ENCODE measurements at places on chromosomes 7 and 10.

DNA sequence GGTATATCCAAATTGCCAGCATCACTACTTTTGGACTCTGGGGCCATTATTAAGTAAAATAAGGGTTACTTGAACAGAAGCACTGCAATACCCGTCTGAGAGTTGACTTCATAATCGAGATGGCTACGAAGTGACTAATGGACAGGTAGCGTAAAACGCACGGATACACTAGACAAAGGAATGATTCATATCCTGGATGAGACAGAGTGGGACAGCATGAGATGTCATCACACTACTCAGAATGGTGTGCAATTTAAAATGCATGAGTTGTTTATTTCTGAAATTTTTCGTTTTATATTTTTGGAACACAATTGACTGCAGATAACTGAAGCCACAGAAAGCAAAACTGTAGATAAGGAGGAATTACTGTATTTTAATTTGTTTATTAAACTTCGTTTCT, 421.5 kb upstream of the LRGUK start:
- no peak for DNase-seq

DNA sequence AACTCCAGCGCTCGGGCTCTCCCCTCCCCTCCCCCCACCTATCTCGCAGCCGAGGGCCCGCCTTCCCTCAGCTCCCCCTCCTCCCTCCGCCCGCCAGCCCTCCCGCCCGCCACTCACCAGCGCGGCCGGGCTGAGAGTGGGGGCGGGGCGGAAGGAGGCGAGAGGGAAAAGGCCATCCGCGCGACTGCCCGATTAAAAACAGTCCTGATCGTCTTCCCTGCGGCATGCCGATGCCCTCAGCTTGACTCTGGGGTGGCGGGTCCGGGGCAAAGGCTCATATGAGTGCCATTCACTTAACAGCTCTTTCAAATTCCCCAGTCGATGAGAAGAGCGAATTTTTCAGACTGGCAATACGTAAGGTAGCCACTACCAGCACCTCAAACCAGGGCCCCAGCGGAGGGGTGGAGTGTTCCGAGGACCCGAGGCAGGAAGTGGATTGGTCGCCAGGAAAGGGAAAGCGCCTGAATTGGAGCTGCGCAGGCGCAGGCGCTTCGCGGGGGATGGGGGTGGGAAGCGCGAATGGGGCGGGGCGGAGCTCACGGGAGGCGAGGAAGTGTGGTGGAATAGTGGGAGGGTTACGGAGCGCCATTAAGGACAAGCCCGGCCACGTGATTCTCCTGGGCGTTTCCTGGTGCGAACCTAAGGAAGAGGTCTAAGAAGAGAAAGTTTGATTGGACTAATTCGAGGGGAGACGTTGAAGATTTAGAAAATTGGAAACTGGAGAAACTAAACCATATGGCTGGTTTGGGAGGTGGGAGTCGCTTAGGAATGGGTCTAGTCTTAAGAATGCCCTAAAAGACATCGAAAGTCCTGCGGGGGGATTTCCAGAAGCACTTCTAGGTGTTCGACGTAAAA, at the start of gene UPF2:
UPF2 (minus strand) TSS at position 13 of the 855 bp plus-strand sequence. CDS start 7,386 bp downstream, outside the sequence.
- DNase-seq: peak; percentile 93

- no peak for DNase-seq
Measured at GRCh38 chr7:34361663-34362250, 296.3 kb upstream of the NPSR1 start.

DNA sequence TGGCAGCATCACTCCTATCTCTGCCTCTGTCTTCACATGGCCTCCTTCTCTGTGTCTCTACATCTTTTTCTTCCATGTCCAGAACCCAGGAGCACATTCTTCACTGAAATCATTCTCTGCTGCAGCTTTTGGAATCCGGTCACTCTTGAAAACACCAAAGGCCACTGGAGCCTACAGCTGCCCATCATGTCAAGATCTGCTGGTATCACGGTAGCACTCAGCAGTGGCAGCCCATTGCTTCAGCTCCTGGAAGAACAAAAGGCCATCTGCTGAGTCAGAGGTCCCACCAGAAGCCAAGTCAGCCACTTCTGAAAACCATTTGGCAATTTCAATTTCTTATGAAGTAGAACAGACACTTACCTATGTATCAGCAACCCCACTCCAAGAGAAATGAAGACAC, 6.1 kb upstream of the PCBD1 start:
- DNase-seq: no peak

- no peak for DNase-seq
Measured at GRCh38 chr10:43177595-43177994, 39.4 kb downstream of the CSGALNACT2 start.

GRCh38 chr7:157568770-157569584, 232.2 kb downstream of the DNAJB6 start:
- peak; percentile 99 for DNase-seq

GRCh38 chr7:29270594-29271318, 76.2 kb downstream of the CHN2 start:
- no peak for DNase-seq

DNA sequence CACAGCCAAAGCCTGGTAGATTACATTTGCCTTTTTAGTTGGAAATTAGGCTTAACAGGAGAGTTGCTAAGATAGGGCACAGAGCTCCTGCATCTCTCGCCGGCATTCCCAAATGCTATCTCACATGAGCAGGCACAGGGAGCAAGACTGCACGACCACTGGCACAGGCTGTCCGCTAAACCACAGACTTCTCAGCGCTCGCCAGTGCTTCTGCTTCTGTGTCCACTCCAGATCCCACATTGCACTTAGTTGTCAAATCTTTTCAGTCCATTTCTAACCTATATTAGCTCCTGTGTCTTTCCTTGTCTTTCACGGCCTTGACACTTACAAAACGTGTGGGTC, 138.9 kb downstream of the EGFR start:
- DNase-seq: no peak

GRCh38 chr7:24123076-24123475, 160.9 kb upstream of the NPY start:
- DNase-seq: no peak

- no peak for DNase-seq
Measured at GRCh38 chr10:127500127-127500526, 49.0 kb upstream of the NPS start.

GRCh38 chr10:73218431-73219191, 28.4 kb downstream of the DNAJC9 start:
- peak; percentile 4 for DNase-seq

GRCh38 chr7:98526059-98526458, 91.0 kb upstream of the NPTX2 start:
- DNase-seq: no peak

DNA sequence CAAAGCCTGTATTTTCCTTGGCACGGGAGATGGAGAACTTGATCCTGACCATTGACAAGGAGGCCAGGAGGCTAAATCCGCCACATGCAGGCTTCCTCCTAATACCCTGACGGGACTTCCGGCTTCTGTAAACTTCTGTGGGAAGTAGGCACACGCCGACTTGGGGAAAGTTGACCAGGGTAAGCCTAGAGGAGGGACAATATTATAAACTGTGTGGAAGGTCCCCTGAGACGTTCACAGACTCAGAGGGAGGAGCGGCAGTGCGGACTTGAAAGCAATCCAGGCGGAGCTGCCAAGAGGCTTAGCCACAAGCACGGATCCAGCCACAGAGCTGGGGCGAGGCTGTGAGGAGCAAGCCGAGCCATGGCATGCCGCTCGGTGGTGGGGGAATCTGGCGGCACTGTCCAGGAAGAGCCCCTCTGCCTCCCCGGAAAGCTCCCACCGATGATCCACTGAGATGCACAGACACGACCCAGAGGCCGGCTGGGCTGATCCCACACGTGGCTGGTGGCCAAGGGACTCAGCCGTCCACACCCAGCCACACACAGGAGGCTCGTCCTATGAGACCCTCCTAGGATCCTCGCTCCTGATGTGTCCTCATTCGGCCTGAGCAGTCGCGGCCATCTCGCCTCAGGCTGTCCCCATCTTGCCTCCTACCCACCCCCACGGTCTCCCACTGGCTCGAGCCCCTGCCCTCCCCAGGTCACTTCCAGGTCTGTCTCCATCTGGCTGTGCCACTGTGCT, 40.0 kb upstream of the INSIG1 start:
- no peak for DNase-seq

GRCh38 chr7:30142710-30143109, 7.9 kb downstream of the MTURN start:
- DNase-seq: peak; percentile 39

- DNase-seq: no peak
Measured at GRCh38 chr7:28236560-28236959, 56.0 kb upstream of the JAZF1 start.

DNA sequence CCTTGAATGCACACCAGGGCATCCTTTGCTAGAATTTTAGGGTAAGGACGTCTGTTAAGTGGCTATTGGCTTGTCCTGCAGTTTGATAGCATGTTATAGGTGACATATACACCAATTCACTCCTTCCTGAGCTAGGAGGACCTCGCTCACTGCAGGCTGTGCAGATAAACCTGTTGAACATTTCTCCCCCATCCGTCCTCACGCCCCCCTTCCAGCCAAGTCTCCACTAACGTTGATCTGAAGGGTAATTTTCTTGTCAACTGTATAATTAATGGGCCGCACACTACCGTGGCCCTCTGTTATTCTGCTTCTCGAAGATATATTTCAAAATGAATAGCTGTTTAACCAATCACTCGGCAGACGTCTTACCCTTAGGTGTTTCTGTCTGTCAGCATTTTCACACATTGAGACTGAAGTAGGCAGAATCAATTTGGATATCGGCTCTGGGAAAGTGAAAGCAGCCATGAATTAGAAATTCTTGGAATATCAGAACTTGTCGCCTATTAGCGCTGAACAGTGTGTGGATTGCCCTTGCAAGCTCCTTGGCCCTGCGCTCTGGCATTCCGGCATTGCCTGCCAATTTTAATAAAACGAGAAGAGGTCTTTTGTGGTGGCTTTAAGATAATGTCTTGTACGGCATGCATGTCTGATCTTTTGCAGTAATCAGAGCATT, 905.3 kb downstream of the TYW1 start:
- DNase-seq: no peak

DNA sequence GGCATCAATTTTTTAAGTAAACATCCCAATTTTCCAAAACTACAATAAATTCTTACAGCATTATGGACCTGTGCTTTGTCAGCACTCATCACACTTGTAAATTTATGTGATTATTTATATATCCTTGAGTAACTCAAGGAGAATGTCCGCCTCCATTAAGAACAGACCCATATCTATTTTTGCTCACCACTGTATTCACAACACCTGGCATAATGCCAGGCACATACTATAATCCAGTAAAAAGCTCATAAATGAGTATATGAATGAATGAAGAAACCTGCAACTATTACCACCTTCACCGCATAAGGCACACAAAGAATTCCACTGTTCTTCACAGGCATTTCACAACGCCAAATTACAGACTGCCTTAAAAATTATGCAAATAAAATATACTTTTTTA, 46.9 kb downstream of the MINDY3 start:
- no peak for DNase-seq

GRCh38 chr7:25851332-25852210, 300.4 kb upstream of the NFE2L3 start:
- DNase-seq: peak; percentile 80

DNA sequence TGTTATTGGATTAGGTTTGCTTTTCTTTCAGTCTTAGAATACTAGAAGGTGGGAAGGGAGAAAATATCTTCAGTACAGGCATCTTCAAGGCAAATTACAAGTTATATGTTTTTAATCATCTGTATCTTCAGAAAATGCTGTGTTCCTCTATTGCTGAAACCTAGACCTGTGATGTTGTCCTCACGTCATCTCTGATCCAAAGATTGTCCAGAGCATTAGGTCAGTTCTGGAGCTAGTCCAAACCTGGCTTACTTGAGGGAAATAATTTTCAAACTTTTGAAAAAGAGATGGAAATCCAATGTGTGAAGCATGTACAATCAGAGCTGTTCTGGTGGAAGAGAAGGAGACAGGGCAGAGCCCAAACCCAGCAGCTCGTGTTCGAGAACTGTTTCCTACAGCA, 217.3 kb downstream of the ZEB1 start:
- DNase-seq: no peak

- DNase-seq: peak; percentile 89
Measured at GRCh38 chr10:102641880-102642735, 2.2 kb upstream of the TRIM8 start.

DNA sequence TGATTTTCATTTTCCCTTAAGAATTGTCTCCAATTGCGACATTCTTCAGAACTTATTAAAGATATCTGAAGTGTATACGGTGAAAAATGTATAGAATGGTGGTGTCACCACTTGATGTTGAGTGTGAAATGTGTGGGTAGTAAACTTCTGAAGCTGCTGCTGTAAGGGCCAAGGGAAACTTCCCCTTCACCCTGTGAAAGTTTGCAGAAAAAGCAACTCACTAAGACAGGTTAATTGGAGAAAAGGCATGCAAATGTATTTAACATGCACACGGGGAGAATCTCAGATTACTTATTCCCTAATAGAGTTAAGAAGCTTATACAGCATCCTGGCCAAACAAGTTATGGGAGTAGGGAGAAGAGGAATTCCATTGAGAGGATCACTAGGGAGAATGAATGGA, 173.0 kb downstream of the NSUN6 start:
- DNase-seq: no peak

GRCh38 chr7:73308665-73309214, at the start of gene NSUN5:
Gene NSUN5 (minus strand): TSS chr7:73308826. CDS start chr7:73308790, 36 bp downstream.
- DNase-seq: peak; percentile 95

DNA sequence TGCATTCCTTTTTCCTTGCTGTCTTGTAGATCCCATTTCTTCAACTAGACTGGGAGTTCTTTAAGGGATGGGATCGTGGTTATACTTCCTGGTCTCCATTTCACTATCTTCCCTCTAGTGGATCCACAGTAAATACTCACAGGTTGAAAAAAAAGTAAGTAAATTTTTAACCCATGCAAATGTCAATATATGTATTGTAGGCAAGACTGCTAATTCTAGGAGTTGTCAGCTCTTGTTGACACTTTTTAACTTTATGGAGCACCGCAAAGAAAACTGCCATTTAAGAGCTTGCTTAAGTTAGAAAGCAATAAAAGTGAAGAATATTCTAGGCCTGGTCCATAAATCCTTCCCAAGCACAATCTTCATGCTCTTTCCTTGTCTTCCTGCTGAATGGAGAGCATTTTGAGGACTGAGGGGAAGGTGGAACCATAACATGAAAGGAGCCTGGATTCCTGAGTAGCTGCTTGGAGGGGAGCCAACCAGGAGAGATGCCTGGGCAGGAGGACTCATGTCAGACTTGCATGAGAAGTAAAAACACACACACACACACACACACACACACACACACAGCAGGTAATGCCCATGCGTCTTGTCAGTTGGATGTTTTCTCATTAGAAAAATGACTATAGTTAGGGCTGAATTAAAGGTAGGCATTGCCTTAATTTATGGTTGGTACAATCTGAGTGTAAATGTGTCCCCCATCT, 32.2 kb downstream of the VWA2 start:
- no peak for DNase-seq

DNA sequence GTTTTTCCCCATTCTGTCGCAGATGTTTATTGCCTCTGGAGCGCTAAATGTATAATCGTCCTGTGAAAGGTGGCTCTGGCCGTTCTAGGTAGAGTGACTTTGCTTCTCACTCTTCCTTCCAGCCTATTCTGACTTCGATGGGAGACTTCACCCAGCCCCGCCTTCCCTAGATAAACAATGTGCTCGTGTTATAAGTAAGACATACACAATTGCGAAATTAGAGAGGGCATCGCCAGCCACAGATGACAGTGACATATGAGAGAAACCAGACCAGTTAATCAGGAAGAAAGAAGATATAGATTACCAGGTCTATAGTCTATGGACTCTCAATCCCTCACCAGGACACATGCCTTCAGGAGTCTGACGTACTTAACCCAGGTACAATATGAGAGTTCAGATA, 1050.5 kb upstream of the AUTS2 start:
- peak; percentile 4 for DNase-seq
